ENCODE measurements at places on chromosomes 2 and 18.

DNA sequence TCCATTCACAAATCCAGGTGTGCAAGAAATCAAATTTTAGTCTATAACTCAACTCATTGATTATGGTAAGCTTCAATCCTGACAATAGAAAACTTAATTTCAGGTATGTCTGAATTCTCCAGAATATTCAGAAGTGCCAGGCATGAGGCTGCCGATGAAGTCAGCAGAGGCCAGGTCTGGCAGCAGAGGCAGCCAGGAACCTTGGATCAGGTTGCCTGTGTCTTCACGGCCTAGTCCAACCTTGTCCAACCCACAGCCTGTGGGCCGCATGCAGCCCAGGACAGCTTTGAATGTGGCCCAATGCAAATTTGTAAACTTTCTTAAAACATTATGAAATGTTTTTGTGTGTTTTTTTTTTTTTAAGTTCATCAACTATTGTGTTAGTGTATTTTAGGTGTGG lies 46.9 kb upstream of the ASPRV1 start:
- DNase-seq, result no peak

- no peak for DNase-seq
Measured at GRCh38 chr2:174438146-174438886, 42.8 kb downstream of the SCRN3 start.

DNA sequence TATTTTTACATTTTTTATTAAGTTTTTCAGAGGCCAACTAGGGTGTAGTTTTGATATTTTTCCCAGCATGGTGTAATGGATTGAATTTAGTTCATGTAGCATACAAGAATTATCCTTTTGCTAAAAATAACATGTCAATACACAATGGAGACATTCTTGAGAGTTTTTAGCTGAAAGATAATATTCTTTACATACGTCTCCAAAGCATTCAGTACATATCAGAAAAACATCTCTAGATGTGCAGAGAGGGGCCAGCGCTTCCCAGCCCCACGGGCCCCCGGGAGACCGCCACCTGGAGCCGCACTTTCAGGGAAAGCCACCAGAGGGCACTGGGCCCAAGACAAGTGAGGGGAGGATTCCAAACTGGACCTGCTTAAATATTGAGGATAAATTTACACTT lies 499.4 kb downstream of the GALR1 start:
- no peak for DNase-seq

- no peak for DNase-seq
Measured at GRCh38 chr2:150630587-150631235, 143.2 kb upstream of the RND3 start.

DNA sequence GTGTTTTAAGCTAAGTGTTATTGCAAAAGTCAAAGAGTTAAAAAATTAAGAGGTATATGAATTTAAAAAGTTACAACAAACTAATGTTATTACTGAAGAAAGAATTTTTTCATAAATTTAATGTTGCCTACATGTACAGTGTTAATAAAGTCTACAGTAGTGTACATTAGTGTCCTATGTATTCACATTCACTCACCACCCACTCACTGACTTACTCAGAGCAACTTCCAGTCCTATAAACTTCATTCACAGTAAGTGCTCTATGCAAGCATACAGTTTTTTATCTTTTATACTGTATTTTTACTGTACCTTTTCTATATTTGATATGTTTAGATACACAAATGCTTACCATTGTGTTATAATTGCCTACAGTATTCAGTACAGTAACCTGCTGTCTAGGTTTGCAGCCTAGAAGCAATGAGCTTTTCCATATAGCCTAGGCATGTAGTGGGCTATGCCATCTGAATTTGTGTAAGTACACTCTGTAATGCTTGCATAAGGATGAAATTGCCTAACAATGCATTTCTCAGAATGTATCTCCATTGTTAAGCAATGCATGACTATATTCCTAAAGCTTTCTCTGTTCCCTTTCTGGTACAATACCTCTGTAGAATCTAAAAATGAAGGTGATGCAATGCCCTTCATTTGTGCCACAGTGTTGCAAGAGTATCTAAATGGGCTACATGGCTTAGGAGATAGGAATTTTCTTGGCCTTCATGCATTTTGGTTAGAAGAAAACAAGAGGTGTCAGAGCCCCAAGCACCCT lies 370.8 kb upstream of the NT5C1B start:
- DNase-seq, result no peak

GRCh38 chr2:127449414-127449813 lies 31.2 kb downstream of the PROC start:
- no peak for DNase-seq

DNA sequence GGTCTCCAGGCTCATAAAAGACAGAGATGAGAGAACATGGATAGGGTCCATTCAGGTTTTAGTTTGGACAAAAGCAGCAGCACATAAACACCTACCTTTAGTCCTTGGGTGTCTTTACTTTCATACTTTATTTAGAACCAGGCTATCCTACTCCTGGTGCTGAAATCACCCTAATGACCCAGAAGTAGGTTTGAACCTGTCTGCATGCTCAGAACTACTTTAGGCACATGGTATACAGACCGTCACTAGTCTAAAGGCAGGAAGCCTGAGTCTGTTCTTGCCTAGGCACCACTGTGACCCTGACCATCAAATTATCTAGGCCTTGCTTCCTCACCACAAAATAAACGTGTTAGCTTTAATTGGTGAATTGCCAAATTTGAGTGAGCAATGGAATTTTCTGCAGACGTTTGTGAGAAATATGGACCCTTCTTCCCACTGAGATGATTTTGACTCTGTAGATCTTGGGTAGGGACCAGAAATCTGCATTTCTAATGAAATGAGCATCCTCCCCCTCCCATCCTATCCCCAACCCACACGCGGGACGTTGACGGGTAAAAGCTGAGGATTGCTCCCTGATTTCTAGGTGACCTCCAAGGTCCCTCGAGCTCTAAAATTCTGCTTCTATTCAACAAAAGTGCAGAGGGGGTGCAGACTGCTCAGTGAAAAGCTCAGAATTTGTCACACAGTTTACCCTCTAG lies 75.1 kb downstream of the PLEKHM3 start:
- no peak for DNase-seq

GRCh38 chr2:133390156-133390555 lies 178.1 kb downstream of the NCKAP5 start:
- no peak for DNase-seq

DNA sequence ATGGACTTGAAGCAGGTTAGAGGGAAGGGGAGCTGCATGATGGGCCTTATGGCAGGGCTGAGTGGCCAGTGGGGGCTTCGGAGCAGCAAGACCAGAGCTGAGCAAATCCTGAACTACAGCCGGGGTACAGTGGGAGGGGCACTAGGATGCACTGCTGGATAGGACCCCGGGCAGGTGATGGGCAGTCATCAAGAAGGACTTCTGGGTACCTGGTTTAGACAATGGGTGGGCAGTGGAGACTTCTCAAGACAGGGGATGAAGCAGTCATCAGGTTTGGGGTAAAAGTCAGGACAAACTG lies 507.4 kb upstream of the MYT1L start:
- DNase-seq, result no peak

- DNase-seq, result no peak
Measured at GRCh38 chr18:58038063-58038462, 6.0 kb upstream of the NEDD4L start.

Measured in effector CD4-positive, alpha-beta T cell (primary cell).